ENCODE measurements at places on chromosomes 6 and 20.

GRCh38 chr20:43868091-43868490 is 46.6 kb upstream of the TOX2 start:
- DNase-seq, result no peak

GRCh38 chr20:61345656-61346055 is 93.6 kb downstream of the CDH4 start:
- no peak for DNase-seq

DNA sequence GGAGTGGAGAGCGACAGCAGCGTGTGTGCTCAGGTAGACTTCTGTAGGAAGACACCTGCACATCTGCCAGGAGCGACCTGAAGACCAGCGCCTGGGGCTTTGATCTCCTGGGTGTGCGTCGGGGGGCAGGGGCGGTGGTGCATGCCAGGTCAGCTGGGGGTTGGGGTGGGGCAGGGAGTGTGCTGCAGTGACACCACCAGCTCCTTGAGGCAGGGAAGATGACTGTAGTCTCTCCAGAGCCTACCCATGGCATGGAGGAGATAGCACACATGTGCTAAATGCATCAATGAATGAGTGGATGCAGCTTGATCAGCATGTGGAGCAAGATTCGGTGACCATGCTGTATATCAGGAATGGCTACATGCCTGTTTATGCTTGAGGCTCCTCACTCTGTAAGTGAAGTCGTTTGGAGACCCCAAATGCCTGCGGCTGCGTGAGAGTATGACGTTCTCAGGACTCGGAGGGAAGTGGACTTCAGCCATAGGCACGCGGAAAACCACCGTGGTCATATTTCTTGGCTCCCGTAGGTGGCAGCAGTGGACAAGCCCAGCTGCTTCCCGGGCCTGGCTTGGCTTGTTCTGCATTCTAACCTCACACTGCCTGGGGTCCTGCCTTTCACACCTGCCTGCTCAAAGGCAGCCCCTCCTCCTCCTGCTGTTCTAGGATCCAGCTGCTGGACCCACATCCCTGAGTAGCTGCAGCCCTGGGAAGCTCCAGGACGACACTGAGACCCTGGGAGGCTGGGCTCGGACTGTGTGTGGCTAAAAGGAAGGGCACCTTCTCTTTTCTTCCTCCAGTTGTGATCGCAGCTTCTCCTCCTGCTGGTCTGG is 39.4 kb upstream of the KCNK16 start:
- peak; percentile 71 for DNase-seq

DNA sequence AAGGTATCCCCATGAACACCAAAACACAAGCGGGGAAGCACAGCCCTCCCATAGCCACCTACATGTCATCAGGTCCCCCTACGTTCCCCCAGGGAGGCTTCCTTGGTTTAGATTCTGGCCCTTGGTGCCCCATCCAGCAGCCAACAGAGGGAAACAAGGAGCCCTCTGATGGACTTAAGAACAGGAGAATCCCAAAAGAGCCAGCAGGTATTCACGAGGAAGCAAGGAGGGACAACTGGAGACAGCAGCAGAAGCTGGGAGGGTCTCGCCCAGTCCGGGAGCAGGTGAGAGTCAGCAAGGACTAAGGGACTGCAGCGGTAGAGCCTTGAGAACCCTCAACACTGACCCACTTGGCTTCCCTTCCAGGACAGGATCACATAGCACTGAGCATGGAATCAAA is 58.4 kb upstream of the TOP1 start:
- no peak for DNase-seq

DNA sequence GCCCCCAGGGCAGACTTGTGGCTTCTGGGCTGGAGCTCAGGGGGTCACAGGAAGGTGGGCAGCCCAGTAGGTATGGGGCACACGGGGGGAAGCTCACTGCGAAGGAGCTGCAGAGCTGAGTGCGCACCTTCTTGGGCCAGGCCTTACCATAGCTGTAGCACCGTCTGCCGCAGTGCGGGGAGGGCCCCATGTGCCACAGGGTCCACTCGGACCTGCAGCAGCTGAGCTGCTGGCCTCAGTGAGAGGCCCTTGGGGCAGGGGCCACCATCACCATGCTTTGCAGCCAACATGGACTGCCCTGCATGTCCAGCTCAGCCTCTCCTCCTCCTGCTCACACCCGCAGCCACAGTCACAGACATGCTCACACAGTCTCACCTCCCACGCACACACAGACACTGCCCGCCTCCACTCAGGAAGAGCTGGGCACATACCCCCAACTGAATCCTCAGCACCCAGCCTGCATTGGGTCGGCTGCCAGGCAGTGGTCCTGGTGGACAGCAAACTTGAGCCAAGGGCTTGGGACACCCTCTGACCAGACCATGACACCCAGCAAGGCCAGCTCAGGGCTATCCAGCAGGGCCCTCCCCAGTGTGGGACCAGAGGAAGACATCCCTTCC is 35.3 kb downstream of the YTHDF1 start:
- no peak for DNase-seq

DNA sequence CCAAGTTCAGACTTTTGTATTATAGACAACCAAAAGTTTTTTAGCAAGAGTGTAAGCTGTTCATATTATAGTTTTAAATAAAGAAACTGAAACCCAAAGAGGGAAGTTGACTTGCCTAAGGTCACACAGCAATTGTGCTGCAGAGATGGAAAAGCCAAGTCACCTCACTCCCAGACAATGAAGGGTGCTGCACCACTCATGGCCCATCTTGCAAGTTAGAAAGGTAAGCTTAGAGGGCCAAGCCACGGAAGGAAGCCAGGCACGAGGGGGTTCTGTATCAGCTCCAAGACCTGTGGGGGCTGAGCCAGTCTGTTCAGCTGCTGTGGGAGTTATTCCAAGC is 860 bp downstream of the DEFB124 start:
- DNase-seq, result no peak

DNA sequence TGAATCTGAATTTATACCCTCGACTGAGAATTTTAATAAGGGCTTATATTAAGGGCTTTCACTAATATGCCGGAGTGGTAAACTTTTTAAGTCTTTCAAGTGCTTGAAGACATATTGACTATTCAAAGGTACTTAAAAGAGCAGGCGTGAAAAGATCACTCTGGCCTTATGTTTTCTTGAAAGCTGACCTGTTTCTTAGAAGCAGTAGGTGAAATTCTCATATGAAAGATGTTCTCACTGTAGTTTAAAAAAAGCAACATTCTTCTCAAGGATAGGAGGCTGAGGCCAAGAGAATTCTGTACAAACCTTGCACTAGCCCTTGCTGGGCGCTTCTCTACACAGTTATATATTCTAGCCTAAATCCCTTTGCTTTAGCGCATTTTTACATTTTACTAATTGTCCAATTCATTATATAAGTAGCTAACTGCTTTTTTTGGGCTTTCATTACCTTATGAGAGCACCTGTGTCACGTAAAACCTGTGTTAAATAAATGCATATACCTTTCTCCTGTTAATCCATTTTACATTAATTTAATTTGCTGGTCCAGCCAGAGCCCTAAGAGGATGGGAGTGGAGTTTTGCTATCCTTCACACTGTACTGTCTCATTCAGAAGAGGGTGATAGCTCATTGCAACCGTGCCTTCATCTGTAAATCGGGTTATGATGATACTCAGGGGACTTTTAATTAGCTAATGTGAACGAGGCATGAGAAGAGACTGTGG is 59.6 kb upstream of the HFE start:
- no peak for DNase-seq

GRCh38 chr6:1242446-1242845 is 69.5 kb upstream of the FOXQ1 start:
- no peak for DNase-seq

DNA sequence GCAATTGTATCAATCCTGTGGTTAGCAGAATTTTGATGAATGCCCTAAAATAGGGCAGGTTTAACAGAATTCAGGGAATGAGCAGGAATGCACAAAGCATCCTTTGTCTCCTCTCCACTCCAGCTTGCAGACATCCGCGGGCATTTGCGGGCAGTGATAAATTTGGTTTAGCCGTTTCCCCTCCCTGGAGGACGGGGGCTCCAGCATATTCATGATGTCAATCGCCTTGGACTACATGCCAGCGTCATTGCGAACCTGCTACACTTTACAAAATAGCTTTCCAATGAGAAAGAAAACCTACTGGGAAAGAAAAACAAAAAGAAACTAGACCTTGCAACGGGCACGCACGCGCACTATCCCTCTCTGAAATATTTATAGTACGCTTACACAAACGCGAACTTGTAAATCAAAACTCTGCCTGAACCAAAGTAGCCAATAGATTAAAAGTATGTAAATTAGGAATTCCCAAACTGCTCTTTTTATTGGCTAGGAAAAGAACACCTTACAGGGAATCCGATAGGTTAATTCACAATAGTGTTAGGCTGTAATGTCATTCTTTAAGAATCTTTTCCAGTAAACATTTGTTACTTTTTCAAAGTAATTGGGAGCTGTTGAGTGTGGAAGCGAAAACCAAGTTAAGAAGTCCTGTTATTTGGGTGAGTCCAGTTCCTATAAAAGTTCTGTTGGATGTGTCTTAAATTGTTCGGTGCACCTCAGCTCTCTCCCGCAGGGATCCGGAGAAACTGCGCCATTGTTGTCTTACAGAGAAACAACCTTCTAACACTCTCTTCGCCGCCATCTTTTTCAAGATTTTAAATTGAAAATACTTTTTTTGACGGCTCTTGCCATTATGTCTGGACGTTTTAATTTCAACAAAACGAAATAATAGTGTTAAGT is 136.7 kb downstream of the HFE start:
- peak; percentile 96 for DNase-seq

DNA sequence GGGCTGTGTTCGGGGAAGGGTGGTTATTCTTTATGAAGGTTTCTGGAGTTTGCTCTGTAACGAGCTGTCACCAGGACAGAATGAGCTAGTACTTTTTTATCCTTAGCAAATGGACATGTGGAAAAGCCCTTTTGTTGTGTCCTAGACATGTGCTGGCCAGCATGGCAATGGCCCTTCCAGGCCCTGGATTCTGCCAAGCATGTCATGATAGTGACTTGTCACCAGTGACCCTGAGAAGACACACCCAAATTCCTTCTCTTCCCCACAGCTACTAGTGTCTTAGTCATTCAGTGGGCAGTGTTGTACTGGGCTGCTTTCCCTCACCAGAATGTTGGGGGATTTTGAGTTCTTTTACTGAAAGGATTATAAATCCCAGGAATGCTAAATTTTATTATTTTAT is 74.0 kb upstream of the XRN2 start:
- no peak for DNase-seq

GRCh38 chr6:41503827-41504465 is 42.2 kb upstream of the FOXP4 start:
- DNase-seq, result peak; percentile 23

- no peak for DNase-seq
Observed at GRCh38 chr6:139583420-139583819, 209.0 kb upstream of the CITED2 start.

- peak; percentile 42 for DNase-seq
Observed at GRCh38 chr6:111011360-111012142, 29.7 kb downstream of the RPF2 start.

DNA sequence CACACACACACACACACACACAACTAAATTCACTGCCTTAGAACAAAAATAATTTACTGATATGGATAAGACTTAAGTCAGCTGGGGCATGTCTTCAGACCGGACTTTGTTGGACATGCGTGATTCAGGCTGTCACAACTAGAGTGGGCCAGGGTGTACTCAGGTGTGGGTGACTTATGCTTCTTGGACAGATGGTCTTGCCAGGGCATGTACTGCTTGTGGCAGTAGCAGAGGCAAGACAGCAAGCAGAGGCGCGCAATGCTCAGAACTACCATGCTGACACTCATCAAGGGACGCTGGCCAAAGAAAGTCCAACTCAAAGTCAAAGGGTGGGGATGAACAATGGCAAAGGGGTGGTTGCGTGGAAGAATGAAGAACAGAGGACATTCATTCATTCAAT is 437.5 kb downstream of the CBLN4 start:
- no peak for DNase-seq

GRCh38 chr6:120129228-120129627 is 779.7 kb upstream of the MAN1A1 start:
- no peak for DNase-seq

GRCh38 chr6:98842342-98843180 is 8.2 kb downstream of the POU3F2 start:
- DNase-seq, result no peak

GRCh38 chr20:42634156-42634555 is 555.5 kb downstream of the PTPRT start:
- no peak for DNase-seq

- DNase-seq, result no peak
Observed at GRCh38 chr6:15493437-15494168, 169.2 kb downstream of the DTNBP1 start.

GRCh38 chr6:8831366-8832152 is 396.2 kb upstream of the SLC35B3 start:
- DNase-seq, result no peak

DNA sequence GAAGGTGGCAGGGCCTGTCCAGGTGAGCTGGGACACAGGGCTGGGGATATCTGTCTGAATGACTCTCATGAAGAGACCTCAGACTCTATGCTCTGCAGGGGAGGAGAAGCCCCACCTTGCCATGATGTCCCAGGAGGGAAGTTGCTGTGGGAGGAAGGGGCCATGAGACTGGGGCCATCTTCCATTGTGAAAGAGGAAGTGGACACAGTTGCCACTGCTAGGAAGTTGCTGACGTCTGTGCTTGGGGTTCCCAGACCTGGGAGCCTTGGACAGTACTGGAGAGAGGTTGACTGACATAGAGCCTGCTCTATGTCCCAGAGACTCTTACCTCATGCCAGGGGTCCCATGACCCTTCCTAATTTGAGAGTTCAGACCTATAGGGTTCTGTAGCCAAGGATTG is 24.5 kb downstream of the SIRPB1 start:
- no peak for DNase-seq

DNA sequence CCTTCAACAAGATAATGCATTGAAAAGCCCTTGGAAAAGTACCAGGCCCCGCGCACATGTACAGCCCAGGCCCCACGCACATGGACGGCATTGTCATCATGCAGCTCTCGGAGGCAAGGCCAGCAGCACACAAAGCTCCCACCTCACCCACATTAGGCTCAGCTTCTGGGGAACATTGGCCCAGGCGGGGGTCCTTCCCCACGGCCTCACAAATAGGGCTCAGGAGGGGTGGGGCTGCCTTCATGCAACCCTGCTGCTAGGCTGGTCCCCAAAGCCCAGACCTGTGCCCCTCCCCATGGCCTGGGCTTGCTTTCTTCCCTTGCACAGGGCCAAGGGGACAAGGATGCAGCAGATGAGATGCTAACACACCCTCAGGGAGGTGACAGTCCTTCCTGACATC is 26.7 kb downstream of the NPEPL1 start:
- DNase-seq, result no peak

DNA sequence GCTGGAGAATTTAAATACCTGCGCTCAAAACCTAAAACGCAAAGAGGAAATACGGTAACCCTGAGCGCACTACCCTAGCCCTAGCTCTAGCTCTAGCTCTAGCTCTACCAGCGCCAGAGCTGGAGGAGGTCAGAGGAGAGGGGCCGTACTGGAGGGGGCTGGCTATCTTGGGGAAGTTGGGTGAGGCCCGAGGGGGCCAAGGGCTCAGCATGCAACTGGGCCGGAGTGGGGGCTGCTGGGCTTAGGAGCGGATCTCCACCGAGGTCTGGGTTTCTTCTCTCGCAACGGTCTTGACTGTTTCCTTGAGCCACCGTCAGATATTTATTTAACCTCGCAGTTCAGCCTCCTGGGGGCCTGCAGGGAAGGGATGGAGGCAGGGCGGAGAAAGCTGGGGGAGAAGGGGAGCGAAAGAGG is 91.0 kb downstream of the NCR2 start:
- no peak for DNase-seq

- DNase-seq, result no peak
Observed at GRCh38 chr6:129637340-129638054, 72.5 kb downstream of the ARHGAP18 start.
